ENCODE measurements at places on chromosomes 1 and 21. TPM values are rescaled to one million over a fixed set of nuclear protein-coding genes. Genes with fewer than 3 reads are reported as not detected.

DNA sequence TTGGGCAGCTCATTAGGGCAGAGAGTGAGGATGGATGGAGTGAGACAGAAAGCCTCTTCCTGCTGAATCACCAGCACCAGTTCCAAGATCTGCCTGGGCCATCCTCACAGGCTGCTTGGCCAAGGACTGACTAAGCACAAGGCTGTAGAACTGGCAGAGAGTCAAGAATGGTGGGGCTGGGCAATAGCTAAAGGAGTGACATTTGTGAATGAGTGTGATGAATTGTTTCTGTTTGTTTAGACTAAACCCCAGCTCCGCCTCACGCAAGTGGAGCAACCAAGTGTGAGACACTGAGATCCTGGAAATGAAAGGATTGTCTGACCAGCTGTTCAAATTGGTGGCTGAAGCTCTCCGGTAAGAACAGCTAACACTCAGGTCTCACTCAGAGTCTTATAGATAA lies 38.6 kb downstream of the BRINP2 start:
- no peak for DNase-seq

- DNase-seq, result no peak
Observed at GRCh38 chr21:33511639-33512038, 20.1 kb upstream of the DNAJC28 start.

- no peak for DNase-seq
Observed at GRCh38 chr1:244863491-244864252, 671 bp downstream of the HNRNPU start.

DNA sequence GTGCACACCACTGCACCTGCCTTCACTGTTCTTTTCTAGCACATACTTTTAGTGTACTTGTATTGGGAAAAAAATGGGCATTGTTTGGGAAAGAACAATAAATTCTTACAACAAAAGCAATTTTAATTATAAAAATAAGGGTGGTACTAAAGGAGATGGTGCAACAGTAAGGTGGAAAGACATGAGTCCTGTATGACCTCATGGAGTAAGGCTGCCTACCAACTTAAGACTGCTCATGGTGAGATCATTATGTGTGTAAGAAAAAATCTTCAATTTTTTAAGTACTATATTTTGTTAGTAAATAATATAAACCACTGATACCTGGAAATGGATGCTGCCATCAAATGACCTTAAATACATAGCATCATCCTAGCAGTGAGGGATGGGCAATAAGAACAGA lies 29.6 kb upstream of the PHGDH start:
- DNase-seq, result no peak

GBP3 gene
- 0.18 TPM for total RNA-seq

GRCh38 chr1:113780374-113781146 lies 21.3 kb upstream of the PHTF1 start:
- DNase-seq, result no peak

GRCh38 chr21:45351061-45351460 lies 53.9 kb upstream of the COL18A1 start:
- no peak for DNase-seq

HSD3B2 gene
- 0.94 TPM for total RNA-seq

SPATA46 gene
- total RNA-seq, result not detected

DNA sequence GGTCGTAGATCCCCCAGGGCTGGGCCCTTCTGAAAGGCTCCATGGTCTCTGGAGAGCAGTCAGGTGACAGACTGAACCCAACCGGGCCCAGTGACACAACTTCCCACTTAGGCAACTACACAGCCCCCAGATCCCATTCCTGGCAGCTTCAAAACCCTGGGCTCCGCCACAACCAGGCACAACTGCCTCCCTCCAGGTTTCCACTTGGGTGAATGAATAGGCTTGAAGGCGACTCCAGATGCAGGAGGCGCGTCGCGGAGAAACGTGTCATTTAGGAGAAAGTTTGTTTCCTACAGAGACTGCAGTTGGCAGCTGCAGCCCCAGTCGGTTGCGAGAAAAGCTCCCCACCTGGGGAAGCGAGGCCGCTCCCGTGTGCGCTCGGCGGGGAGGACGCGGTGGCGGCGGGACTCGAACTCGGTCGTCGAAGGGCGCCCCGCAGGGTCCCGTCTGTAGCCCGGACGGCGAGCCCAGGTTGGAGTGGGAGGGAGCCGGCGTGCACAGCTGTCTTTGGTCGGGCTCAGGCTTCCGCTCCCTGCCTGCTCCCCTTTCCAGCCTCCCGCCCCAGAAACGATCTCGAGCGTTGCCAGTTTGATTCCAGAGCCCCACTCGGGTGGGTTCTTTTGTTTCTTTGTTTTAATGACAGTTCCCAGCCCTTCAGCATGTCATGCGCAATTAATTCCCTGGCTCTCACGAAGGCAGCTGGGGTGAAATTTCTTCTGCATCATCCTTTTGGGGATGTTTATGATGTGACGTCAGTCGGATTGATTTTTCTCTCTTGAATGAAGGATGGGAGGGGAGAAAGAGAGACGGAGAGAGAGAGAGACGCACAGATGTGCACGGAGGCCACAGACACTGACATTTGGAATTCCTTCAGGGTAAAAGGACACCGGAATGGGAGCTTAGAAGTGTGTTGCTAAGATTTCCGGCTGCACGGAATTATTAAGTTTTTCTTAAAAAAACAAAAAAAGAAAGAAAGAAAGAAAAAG lies 862 bp upstream of the SGIP1 start:
- peak; percentile 58 for DNase-seq

DNA sequence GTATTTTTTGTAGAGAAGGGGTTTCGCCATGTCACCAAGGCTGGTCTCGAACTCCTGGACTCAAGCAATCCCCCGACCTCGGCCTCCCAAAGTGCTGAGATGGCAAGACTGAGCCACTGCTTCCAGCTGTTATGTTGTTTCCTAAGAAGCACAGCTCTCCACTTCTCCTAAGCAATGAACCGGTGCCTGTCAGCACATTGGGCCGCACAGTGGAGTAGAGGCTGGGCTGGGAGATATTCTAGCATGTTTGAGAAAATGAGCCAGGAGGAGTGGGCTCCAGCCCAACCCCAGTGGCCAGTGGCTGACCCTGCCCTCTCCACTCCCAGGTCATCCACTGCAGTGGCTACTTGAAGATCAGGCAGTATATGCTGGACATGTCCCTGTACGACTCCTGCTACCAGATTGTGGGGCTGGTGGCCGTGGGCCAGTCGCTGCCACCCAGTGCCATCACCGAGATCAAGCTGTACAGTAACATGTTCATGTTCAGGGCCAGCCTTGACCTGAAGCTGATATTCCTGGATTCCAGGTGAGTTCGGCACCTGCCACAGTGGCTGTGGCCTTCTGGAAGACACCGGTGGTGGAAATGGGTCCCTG lies 27.0 kb downstream of the SIM2 start:
- DNase-seq, result no peak

CAPZB gene
- total RNA-seq, result 380 TPM

IGSF9 gene
- total RNA-seq, result 19.4 TPM

GRCh38 chr1:221648201-221648600 lies 93.7 kb downstream of the DUSP10 start:
- DNase-seq, result no peak

S100B gene
- 0.34 TPM for total RNA-seq

- no peak for DNase-seq
Observed at GRCh38 chr1:41319807-41320711, 41.2 kb upstream of the FOXO6 start.

DNA sequence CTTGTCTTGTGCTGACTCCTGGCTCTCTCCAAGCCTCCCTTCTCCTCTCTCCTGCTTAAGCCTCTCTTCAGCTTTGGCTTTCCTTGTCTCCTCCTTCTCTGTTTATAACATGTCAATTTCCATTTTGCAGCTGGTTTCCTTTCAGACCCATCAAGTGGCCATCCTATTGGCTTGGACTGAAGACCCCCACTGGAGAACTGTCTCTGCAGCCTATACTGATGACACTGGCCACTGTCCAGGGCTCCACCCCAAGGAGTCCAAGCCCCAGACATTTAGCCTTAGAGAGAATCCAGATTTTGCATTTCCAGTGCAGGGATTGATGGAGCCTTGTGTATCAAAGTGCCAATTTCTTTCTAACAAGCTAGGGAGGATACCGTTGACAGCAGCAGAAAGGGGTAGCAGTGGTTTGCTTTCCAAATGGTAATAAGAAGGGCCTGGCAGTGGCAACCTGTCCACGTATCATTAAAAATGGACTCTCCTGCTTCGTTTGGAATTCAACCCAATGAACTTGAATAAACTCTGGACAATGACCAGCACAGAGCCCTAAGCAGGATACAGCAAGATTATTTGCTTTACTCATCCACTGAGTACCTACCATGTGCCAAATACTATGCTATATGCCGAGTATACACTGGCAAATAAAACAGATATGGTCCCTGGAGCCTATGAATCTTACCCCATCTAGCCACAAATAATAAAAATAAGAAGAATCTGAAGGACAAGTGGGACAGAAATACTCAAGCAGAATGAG lies 6.5 kb downstream of the OVAAL start:
- no peak for DNase-seq

UCK2 gene
- total RNA-seq, result 79.2 TPM

RPL11 gene
- 1,442 TPM for total RNA-seq

- DNase-seq, result no peak
Observed at GRCh38 chr1:26142159-26142558, 16.7 kb upstream of the FAM110D start.

FAM72D gene
- 12.9 TPM for total RNA-seq

ITLN2 gene
- 7.8 TPM for total RNA-seq

DNA sequence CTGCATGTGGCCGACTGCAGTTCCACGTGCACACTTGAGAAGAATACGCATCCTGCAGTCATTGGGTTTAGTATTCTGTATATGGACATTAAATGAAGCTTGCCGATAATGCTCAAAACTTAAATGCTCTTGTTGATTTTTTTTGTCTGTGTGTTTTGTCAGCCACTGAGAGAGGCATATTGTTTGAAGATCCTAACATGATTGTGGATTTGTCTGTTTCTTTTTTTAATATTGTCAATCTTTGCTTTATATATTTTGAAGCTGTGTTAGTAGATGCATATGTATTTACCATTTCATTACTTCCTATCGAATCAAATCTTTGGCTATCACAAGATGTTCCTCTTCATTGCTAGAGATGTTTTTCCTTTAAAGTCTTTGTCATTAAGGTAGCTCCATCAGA lies 73.2 kb downstream of the FHAD1 start:
- DNase-seq, result no peak

MMEL1 gene
- not detected for total RNA-seq

DNA sequence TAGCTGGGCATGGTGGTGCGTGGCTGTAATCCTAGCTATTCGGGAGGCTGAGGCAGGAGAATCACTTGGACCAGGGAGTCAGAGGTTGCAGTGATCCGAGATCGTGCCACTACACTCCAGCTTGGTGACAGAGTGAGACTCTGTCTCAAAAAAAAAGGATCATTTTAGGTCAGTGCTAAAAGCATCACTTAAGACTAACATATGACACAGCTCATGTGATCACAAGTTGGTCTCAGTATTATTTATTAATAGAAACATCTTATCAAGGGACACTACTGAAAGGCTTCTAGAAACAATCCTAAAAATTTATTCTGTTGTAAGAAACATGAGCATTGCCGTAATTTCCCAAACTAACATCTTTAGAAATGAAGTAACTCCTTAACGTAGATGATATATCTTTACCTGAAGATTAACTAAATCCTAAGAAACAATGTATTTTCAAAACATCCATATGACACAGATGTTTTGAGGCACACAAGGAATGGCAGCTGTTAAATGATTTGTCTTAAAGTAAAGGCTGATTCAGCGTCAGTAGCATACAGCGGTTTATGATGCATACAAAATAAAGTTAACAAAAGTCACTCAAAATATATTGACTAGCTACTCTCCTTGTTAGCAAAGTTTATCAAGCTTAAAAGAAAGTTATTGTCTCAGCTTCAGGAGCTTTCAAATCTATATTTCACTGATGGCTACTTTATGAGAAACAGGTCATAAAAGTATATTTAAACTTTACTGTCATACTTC lies 2.6 kb downstream of the NIBAN1 start:
- DNase-seq, result no peak

ACKR1 gene
- total RNA-seq, result 0.63 TPM

GRCh38 chr1:161206411-161207140 lies 4.4 kb downstream of the NDUFS2 start:
- no peak for DNase-seq

GRCh38 chr1:172254521-172255222 lies 165.8 kb upstream of the C1orf105 start:
- DNase-seq, result no peak

CD164L2 gene
- total RNA-seq, result 3.0 TPM

DNA sequence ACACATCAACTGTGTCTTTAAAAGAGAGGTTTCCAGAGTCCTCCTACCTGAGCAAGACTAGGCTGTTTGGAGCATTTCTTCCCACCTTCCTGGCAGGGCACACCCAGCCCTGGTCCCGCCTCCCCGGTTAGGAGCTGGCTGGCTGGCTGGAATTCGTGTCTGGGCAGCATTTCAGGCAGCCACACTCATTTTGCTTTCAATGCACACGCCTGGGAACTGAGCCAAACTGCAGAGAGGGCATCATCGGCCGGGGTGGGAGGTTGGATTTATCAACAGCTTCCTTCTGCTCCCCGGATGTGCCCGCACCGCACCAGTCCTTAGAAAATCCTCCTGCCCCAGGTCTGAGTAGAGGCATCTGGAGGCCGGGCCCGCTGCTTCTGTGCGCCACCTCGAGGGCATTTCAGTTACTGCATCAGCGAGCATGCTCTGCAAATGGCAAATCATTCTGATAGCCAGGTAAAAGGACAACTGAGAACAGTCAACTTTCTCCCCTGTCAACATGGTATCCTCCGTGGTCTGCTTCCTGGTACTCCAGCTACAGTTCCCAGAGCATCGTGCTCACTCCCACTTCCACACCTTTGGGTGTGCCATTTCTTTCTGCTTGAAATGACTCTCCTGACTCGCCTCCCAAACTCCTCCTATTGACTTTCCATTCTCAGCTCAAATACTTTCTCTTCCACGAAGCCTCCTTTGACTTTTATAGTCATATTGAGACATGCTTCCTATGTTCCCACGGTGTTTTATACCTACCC lies 20.6 kb downstream of the TCEA3 start:
- DNase-seq, result peak; percentile 95

DNA sequence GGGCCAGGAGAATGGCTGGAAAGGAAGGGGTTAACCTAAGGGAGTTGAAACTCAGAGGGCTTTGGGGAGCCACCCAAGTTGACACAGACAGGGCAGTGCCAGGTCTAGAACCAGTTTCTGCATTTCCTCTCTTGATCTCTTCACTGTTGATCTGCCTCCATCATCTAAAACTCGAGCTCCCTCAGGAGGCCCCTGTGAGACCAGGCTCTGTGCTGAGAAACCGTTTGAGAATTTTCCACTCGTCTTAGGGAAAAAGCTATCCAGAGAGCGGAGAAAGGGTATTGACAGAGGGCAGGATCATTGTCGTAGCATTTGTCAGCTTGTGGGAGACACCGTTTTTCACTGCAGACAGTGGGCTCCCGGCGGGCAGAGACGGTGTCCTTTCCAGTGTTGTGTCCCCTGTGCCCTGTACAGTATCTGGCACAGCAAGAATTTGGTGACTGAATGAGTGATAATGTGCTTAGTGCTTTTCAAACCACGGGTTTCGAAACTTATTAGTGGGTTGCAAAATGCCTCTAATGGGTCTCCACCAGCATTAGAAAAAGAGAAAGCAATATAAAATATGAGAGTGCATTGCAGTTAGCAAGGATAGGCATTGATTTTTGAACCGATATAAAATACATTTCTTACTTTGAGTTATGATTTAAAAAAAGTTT lies 31.1 kb downstream of the PROK1 start:
- DNase-seq, result no peak
